ENCODE measurements at places on chromosomes 7 and 10.

DNA sequence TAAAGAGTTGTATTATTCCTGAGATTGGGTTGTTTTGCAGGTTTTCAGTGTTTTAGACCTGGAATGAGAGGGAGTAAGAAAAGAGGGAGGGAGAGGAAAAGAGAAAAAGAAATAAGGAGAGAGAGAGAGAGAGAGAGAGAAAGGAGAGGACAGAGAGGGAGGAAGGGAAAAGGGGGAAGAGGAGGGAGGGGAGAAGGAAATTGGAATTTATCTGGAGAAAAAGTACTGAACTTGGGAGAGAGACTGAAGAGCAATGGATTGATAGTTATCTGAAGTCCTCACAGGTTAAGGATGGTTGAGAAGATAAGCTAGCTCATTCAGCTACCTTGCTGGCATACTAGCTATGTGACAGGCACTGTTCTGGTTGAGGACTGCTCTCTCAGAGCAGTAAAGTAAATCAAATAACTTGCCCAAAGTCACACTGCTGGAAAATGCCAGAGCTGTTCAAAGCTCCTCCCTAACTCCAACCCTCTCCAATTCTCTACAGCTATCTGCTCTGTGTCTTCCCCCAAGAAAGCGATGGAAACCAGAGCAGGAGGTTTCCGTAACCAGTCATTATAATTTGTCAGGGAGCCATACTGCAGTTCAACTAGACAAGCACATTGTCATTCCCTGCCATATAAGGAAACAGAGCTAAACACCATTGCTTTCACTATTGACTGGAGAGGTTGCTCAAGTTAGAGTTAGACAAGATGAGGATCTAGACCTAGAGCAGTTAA lies 10.7 kb downstream of the CALD1 start:
- DNase-seq = no peak

DNA sequence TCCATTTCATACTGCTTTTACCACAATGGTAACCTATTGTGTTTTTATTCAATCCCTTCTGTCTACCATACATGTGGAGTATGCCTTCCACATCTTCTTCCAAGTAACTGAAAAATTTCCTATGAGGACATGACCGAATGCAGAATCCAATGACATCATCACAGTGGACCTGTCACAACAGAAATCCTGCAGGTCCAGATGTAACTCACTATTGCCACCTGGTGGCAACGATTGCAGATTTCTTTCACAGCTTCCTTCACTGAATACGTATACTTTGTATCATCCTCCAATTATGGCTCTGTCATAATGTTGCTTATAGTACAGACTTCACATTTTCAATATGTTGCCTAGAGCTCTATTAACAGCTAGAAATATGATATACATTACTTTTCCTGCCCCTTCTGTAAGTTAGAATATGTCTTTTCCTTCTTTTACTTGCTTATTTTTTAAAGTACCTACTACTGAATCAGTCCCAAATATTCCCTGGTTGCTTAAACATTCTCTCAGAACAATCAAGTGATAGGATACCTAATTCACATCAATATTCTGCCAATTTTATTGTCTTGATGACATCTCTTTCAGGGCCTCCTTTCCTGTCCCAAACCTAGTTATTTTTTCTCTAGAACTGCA lies 45.4 kb downstream of the SLC13A1 start:
- peak; percentile 67 for DNase-seq

DNA sequence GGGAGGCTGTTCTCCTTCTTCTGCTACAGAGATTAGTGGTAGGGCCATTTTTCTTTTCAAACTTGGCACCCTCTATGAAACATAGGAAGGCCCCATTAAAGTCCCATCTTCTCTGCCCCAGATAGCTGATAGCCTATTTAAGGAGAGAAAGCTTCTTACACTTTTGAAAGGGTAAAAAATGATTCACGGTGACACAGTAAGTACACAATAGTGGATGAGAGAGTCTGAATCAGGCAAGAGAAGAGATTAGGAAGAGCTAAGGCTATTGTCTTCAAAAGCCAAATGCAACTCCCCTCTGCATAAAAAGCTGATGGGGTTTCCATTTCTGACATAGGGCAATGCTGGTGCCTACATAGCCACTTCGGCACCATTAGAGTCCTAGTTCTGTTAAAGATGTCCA lies 3.6 kb downstream of the INA start:
- DNase-seq = no peak

- no peak for DNase-seq
Measured at GRCh38 chr10:63103971-63104409, 29.1 kb upstream of the NRBF2 start.

- no peak for DNase-seq
Measured at GRCh38 chr10:56181607-56182006, 179.5 kb downstream of the ZWINT start.

GRCh38 chr10:79416578-79417255 lies 28.7 kb downstream of the ZCCHC24 start:
- no peak for DNase-seq

DNA sequence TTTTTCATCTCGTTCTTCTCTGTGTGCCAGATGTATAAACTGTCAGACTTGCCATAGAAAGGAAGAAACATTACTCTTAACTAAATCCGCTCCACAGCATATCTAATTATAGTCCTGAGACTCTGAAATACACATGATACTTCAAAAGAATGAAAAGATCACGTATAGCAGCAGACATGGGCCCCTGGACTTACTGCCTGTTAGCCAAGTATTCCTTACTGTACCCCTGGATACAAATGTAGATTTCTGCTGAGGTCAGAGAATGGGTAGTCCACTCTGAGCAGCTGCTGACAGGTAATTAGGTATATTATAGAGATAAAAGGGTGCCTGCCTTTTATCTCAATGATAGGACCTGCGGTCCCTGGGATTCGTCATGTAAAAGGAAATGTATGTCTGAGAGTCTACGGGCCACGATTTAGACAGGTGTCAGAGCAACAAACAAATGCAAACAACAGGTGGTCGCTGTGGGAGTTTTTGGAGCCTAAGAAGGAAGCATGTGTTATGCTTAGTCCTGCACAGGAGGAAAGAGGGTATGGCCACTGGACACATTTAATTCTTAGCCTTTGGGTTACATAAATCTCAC lies 69.4 kb downstream of the VOPP1 start:
- peak; percentile 50 for DNase-seq

DNA sequence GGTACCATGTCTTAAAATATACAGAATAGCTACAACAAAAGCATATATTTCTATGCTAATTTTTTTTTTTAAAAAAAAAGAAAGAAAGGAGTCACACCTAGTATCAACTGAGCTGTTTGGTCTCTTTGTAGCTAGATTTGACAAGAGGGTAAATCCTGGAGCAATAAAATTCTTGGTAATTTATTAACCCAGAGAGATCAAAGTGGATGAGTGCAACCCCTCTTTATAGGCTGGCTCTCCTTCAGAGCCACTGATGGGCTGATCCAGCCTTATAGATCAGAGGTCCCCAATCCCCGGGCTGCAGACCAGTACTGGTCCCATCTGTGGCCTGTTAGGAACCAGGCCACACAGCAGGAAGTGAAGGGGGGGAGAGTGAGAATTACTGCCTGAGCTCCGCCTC lies 19.8 kb upstream of the MRLN start:
- no peak for DNase-seq

GRCh38 chr7:39880556-39880955 lies 69.5 kb upstream of the CDK13 start:
- no peak for DNase-seq

DNA sequence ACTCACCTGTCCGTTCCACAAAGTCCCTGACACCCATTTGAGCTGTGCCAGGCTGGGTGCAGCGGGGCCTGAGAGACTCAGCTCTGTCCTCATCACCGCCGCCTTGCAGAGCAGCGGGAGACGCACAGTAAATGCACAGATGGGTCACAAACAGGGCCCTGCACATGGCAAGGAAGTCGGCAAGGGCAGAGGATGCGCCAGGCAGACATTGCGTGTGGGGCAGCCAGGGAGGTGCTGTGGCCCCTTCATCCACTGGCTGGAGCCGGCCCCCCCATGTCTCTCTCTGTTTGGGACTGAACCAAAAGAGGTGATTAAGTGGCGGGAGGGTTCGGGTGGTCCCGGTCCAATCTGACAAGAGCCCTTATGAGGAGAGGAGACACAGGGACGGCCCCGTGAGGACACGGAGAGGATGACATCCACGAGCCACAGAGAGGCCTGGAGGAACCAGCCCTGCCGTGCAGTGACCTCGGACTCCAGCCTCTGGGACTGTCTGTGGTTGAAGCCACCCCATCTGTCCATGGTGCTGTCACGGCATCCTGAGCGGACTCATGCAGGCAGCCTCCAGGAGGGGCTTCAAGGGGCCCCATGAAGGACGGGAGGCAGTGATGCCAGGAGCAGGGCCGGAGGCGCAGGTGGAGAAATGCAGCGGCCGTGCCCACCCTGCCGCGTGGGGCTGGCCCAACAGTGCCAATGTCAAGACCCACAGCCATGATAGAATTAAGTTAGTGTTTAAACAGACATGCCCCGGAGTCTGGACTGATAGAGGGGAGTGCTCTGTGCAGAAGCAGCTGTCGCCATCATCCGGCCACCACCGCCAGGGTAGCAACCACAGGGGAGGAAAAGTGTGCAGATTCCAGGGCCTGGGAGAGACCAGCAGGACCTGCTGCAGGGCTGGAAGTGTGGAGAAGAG lies 28.4 kb upstream of the FOXL3 start:
- no peak for DNase-seq

DNA sequence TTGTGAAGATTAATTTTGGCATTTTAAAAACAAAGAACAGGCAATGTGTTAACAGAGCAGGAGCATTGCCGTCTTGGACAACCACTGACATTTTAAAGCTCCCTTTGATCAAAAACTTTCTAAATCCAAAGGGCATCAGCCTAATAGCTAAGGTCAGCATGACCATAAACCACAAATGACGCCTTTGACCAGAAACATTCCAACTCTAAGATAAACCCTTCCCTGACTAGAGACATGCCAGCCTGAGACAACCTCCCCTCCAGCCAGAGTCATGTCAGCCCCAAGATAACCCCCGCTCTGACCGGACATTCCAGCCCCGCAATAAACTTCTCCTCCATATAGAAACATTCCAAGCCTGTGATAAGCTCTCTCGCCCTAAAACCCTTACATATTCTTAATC lies 949.4 kb upstream of the POT1 start:
- DNase-seq = no peak

DNA sequence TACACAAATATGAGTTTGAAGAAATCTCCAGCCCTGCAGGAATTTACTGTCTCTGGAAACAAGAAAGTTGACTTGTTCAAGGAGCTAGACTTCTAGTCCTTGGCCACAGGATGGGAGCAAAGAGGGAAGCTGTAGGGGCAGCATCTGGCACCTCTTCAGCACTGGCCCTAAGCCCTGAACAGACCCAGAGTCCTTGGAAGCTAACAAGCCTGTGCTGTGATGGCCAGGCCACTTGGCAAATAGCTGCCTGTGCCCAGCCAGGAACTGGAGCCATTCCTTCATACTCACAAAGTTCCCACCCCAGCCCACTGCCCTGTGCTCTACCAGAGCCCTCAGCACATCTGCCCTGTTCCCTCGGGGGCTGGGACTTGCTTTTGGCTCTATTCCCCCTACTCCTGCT lies 9.4 kb upstream of the COL13A1 start:
- DNase-seq = no peak

- DNase-seq = no peak
Measured at GRCh38 chr7:50812094-50812493, 29.4 kb upstream of the GRB10 start.

- DNase-seq = no peak
Measured at GRCh38 chr10:44393051-44393630, 8.2 kb upstream of the CXCL12 start.

DNA sequence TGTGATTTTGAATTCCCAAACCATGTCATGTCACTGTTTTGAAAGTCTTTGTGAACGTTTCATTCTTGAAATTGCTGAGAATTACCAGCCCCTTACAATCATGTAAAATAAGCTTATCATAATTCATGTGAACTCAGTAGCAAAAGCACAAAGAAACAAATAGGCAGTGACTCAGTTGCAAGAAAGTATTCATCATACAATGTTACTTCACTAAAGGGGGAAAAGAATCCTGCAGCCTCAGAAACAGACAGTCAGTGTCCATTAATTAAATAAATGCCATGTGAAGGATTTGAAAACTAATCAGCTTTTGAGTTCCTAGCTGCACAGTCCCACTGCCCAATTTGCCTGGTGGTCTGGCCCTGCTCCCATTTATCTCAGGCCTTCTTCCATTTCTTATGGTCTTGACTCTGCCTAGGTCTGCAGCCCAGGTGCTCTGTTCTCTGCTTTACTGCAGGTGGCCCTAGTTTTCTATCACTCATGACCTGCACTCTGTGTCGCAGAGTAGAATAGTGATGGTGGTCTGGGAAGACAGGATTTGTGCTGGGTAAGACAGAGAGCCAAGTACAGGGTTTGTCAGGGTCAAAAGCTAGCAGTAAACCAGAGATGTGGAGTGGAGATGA lies 99.7 kb downstream of the PLCE1 start:
- no peak for DNase-seq

DNA sequence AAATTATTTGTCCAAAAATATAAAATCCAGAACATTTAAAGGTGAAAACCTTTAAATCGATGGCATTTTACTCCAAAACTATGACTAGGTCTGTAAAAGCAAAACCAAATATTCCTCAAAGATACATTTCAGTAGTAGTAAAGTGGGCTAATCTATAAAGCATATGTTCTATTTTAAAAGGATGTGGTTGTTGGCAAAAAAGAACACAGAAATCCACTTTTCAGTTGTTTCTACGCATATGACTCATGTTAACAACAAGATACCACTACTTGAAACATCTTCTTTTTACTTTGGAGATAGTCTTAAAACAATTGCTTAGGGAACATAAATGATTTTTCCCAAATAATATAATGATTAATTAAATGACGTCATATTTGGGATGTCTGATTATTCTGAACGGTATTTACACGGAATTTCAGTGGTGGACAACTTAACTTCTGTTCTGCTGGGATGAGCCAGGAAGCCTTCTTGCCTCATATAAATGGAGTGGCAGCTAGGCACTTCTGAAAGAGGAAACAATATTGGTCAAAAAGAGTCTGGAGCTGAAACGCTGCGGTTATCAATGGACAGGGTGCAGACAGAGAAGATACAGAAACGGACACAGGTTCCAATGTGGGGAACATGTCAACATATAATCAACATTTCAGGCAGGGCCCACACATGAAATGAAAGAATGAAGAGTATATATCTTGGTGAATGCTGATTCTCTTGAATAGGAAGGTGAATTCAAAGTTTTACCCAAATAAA lies 78.5 kb downstream of the ETV1 start:
- no peak for DNase-seq

- DNase-seq = no peak
Measured at GRCh38 chr10:21499701-21500577, 25.5 kb downstream of the SKIDA1 start.

DNA sequence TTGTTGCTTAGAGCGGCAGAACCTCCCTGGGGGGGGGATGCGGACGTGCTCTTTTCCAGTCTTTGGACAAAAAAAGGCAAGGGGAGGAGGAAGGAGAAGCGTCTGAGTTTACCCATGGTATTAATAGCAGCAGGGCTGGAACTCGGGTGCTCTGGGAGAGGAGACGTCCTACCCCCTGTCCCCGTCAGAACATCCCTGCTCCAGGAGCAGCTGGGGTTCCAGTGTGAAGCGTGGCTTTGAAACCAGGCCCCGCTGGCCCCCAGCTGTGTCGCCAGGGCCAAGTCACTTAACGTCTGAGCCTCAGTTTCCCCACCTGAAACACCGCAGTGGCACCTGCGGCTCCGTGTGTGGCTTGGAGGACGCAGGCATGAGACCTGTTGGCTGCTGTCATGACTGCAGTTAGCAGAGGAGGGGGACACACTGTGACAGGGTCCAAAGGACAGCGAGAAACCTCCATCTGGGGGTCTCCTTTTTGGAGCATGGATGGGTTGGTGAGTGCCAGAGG lies 1.4 kb downstream of the AMZ1 start:
- DNase-seq = no peak
